ENCODE measurements at places on chromosomes 2 and 18.

- no peak for DNase-seq
Measured at GRCh38 chr2:149410701-149411484, 80.5 kb downstream of the LYPD6 start.

DNA sequence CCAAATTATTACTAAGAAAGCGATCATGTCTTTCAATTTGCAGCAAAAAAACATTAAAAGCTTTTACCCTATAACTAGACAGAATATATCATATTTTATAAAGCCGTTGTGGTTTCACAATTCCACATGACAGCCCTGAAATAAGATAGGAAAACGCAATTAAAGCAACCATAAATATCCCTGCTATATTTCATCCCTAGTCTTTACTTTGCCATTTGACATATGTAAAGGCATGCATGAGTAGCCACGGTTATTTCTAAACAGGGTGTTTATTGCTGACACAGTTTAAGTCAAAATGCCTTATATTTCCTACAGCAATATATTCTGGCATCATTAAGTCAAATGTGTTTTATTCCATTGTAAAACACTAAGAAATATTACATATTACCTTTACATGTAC lies 239.9 kb downstream of the DSEL start:
- DNase-seq: no peak

DNA sequence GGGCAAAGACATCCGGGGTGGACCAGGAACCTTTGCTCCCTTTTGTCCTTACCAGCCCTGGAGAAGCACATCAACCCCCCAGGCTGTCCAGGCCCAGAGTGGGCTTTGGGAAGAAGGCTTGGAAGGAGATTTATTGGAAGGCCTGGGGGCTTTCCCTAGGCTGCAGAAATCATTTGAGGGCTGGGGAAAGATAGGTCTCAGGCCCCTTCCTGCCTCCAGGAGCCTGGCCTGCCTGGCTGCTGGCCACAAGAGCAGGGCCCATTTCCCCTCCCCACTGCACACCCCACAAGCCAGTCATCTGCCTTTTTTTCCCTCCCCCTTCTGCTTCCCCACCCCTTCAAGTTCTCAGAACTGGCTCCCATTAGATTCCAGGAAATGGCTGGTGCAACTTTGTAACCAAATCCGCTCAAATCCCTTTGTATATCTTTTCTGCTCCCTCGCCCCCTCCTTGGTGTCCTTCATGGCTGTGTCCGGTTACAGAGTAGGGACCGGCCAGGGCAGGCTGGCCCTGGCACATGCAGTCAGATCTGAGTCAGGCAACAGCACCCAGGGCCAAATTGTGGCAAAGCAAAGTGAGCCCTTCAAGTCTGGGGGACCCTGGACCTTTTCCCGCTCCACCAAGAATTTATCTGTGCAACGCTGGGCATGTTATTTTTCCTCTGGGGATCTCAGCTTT lies 20.8 kb upstream of the TNP1 start:
- DNase-seq: no peak

DNA sequence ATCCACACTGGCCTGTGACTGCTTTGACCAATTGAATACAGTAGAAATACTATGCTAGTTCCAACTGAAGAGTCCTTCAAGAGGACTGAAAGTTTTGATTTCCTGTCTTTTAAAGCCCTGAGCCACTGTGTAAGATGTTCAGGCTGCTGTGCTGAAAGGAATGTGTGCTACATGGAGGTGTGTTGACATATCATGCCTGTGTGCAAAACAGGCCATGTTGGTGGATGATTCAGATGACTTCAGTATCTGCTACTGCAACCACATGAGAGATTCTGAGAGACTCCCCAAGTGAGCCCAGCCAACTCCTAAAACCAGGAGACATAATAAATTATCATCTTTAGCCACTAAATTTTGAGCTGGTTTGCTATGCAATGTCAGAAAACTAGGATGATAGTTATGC lies 662.9 kb downstream of the ZEB2 start:
- no peak for DNase-seq

DNA sequence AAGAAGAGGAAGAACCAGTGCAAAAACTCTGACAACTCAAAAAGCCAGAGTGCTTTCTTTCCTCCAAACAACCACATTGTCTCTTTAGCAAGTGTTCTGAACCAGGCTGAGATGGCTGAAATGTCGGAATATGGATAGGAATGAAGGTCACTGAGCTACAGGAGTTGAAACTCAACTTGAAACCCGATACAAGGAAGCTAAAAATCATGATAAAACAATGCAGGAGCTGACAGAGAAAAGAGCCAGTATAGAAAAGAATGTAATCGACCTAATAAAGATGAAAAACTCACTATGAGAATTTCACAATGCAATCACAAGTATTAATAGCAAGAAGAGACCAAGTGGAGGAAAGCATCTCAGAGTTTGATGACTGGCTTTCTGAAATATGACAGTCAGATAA lies 15.0 kb upstream of the EIF2AK3 start:
- no peak for DNase-seq

DNA sequence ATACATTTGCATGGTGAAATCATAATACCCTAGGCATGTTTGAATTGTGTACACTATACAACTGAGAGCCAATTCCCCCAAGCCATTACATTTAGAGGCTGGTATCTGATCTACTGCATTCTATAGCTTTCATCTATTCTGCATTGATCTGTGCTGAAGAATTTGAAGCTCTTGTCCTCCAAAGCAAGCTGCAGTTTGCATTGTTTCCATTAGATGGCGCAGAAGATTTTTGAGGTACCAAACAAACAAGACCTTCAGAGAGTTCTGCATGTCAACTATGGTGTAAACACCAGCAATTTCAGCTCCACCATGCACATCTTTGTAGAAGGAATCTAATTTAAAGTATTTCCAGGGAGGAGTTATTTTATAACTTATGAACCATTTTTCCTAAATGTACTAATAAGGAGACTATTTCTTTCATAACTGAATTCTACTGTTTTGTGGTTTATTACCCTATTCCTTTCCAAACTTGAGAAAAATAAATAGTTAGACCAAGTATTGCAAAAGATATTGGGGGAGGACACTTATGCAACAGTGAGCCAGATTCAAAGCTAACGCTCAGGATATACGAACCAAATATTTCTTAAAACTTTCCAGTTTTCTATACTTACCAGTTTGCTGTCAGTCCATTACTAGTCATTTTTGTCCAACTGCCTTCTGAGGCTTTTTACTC lies 761.8 kb upstream of the ACVR2A start:
- no peak for DNase-seq

DNA sequence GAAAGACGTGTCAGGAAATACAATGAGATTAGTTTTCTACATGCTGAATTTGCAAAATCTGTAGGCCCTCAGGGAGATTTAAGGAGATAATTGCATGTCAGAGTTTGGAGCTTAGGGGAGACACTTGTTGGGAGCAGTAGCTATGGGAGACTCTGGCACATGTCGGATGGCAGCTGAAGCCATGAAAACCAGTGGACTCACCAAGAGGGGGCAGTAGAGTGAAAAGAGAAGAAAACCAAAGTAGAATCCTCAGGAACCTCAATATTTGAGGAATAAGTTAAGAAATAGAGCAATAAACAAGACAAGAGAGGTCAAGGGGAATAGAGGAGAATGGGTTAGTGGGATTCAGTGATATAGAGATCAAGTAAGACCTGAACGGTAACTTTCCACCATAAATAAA lies 24.8 kb downstream of the RUFY4 start:
- no peak for DNase-seq

- DNase-seq: no peak
Measured at GRCh38 chr2:10566018-10566417, 117.9 kb upstream of the ODC1 start.

- DNase-seq: no peak
Measured at GRCh38 chr2:75321599-75321922, 122.2 kb upstream of the TACR1 start.

DNA sequence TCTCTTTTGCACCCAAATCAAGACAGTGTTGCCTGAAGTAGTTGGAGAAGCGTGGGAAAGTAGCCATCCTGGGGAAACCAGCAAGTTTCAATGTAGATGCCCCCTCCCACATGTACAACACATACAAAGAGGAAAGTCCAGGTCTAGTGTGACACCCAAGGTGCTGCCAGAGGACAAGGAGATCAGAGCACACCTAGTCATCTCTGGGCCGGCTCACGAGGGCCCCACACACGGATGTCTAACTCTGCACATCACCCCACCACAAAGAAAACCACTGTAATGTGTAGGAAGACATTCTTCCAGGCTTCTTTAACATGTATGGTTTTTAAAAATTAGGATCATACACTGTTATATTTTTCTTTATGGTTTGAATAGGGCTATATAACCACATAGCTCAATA lies 21.6 kb downstream of the PARD6G start:
- DNase-seq: no peak

DNA sequence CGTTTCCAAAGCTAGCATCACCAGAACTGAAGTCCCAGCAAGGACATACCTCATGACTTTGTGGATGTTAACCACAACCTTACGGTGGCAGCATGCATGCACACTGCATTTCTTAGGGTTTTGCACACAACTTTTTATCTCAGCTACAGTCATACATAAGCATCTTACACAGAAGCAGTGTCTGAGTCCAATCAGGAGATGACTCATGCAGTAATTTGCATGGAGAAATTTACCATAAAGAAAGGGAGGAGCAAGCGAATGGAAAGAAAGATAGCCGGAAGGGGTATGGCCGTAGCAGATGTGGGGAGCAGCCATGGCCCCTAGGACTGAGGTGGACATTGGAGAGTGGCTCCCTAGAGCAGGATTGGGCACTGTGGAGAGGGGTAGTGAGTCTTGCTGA lies 522.5 kb downstream of the GALR1 start:
- DNase-seq: no peak

DNA sequence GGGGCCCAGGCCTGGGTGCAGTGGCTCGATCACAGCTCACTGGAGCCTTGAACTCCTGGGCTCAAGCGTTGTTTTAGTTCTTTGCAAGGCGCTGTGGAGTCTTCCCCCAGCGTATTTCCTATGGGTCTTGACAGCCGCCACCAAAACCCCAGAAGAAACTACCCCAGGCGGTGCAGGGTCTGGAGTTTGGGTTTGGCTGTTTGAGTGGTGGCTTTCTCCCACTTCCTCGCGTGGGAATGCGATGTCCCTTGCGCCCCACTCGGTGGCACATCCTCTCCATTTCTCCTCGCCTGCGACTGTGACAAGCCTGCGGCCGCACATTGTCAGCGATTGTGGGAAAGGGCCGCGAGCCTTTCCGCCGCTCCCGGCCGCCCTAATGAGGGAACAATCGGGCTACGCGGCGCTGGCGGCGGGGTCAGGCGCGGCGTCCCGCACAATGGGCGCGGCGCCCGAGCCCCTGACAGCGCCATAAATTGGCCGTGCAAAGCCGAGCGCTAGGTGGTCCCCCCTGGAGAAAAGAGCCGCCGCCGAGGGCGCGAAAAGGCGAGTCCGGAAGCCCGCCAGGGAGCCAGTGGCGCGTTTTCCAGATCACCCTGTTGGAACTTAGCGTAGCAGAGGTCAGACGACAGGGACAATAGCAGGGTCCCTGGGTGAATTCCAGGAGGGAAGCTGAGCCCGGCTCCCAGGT lies 194.9 kb upstream of the POU3F3 start:
- no peak for DNase-seq

- DNase-seq: no peak
Measured at GRCh38 chr18:72436401-72436800, 107.7 kb downstream of the CBLN2 start.

DNA sequence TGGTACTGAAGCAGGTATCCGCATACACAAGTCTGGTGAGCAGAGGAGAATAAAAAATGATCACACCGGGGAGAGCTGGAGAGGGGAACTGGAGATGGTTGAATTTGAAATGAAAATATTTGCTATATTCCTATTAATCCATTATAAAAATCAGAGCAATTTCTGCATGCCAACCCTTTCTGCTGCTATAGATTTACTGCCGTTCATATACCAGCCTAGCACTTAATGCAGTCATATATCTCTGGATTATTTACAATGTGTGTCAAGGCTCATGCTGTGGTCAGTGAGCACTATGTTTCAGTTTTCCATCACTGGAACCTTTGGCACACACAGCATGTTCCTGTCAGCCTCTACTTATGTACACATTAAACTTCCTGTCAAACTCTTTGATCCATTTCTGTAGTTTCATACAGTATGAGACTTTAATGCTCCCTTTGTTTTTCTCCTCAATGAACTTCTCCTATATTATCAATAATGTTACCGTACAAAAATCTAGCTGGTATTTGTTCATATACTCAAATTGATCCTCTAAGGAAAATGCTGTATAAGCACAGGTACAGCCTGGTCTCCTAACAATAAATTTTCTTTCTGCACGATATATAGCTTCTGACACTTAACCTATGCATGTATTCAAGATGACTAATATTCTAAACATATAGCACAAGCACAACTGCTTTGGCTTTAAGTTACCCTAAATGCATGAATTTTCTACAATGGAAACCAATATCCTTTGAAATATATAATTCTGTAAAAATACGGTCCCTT lies 36.7 kb downstream of the FANCL start:
- no peak for DNase-seq

DNA sequence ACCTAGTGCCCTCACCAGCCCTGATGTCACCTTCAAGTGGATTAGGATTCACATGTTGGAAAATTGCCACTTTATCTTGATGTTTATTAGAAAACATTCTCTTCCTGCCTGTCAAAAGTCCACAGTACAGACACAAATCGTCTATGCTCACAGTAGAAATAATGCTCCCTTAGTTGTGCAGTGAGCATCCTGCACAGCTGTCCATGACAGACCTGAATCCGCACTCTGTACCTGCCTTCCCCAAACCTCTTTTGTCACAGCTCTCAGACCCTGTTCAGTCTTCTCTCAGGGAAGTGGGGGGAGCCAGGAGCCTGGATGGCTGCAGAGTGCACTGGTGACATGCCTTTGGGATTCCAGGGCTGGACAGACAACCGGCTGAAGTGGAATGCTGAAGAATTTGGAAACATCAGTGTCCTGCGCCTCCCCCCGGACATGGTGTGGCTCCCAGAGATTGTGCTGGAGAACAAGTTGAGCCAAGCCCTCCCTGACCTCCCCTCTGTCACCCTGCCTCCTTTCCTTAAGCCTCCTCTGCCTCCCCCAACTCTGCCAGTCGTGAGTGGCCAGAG lies 2.0 kb downstream of the CHRND start:
- no peak for DNase-seq

DNA sequence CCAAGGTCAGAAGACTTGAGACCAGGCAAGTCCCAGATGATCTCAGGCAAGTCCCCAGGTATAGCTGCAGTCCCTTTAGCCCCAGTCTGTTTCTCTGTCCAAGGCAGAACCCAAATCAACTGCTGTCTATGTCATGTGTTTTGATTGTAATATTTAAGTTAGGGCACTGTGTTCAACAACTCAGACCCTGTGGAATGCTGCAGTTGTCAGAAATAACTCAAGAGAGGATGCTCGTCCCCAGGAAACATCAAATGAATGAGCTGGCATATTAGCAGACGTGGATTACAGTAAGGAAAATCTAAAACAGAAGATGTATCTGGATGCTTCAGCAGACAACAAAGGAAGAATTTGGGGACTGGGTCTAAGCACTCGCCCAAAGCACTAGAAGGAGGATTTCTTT lies 70.1 kb downstream of the BCL11A start:
- DNase-seq: no peak

DNA sequence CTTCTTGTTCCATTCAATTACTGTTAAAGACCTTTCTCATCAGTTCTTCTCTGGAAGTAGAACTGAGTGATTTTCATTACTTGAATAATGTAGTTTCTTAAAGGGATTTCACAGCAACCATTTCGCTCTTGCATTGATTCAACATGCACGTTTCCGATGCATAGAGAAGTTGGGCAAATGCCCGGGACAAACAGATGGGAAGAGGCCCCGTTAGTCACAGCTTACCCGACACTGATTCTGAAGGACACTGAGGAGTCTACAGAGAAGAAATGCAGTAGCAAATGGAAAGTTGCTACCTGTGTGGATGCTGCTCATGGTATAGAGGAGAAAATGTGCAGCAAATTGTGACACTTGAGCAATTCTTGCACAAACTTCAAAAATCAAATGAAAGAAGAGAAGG lies 32.3 kb upstream of the GCG start:
- DNase-seq: no peak

GRCh38 chr18:75809151-75809925 lies 381.8 kb upstream of the SMIM21 start:
- DNase-seq: no peak

All from activated effector memory CD4-positive, alpha-beta T cell treated with Interleukin-2 at 50 U/mL for 16 hours (primary cell).